ENCODE measurements at places on chromosomes 12 and 14.

DNA sequence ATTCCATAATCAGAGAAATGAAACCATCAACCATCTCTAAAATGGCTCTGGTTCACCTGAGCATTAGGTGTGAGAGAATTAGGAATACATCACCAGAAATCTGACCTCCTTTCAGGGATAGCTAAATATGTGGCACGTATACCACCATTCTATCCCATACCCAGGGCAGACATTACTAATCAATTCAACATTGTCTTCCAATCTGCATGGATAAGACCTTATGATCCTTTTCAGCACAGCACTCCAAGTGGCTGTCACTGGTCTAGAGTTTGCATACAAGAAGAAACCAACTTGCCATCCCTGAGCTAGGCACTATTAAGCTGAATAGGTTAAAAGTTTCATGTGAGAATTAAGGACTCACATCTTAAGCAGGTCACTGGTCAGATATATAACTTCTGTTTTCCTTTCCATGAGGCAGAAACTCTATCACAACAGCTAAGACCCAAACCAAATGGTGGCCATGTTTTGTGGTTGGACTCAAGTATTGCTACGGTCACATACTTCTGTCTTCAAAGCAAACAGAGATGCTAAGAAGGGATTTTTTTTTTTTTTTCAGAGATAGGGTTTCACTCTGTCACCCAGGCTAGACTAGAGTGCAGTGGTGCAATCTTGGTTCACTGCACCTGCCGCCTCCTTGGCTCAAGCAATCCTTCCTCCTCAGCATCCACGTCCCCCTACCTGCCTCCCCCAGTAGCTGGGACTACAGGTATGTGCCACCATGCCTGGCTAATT is 249.0 kb downstream of the DPF3 start:
- no peak for DNase-seq

DNA sequence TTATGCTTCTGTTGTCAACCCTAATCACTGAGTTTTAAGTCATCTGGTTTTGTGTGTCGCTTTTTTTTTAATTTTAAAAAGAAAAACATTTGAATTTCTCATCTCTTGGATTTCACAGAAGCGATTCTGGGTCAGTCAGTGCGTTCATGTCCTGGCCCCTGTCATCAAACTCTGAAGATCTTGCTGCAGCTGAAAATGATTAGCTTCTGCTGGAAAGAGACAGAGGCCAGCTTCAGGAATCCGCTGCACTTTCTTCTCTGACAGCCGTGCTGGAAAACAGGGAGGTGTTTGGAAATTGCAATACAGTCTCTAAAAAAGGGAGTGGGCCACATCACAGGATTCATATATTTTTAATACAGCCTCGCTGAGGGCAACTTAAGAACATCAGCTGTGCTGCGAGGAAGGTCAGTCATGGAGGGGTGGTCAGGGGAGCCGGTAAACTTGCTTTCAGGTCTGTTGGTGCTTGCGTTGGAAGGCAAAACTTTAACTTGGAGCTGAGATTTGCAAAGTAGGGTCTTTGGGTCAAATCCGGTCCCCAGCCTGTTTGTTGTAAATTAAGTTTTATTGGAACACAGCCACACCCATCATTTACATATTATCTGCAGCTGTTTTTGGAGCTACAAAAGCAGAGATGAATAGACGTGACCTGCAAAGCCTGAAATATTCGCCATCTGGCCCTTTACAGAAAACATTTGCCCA is 190.8 kb downstream of the AACS start:
- DNase-seq = no peak

- DNase-seq = no peak
These were observed 17.7 kb downstream of the IRAK4 start for GRCh38 chr12:43776498-43776897.

- no peak for DNase-seq
These were observed 1494.7 kb upstream of the TMEM132C start for GRCh38 chr12:126772171-126772864.

DNA sequence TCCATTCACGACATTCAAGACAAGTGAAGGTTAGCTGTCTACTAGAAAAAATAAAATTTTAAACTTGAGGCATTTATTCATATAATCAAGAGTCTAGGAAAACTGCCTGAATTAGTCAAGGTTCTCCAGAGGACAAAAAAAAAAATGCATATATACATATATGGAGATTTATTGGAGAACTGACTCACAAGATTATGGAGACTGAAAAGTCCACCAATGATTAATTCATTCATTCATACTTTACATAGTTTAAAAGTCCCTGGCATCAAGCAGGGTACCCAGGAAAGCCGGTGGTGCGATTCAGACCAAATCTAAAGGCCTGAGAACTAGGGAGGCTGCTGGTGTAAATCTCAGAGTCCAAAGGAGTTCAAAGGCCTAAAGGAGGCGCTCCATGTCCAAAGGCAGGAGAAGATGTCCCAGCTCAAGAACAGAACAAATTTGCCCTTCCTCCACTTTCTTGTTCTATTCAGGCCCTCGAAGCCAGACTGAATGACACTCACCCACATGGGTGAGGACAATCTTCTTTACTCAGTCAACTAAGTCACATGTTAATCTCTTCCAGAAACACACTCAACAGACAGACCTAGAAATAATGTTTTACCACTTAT is 64.3 kb downstream of the ANKS1B start:
- no peak for DNase-seq

DNA sequence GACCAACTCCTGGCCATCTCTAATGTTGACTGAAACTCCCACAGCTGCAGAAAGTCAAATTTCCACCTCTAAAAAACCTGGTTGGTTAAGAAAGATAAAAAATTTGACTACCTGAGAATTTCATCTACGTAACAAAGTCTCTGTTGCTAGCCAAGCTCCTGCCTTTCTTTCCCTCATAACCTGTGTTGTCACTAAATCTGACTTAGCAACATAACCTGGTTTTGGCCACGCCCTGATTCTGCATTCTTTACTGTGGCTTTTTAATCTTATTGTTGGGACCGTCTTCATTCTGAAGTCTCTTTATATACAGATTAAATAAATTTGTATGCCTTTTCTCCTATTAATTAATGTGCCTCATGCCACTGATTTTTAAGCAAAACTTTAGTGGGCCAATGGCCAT is 16.1 kb upstream of the CD69 start:
- DNase-seq = no peak

GRCh38 chr14:75849300-75849895 is 132.4 kb downstream of the TGFB3 start:
- no peak for DNase-seq

DNA sequence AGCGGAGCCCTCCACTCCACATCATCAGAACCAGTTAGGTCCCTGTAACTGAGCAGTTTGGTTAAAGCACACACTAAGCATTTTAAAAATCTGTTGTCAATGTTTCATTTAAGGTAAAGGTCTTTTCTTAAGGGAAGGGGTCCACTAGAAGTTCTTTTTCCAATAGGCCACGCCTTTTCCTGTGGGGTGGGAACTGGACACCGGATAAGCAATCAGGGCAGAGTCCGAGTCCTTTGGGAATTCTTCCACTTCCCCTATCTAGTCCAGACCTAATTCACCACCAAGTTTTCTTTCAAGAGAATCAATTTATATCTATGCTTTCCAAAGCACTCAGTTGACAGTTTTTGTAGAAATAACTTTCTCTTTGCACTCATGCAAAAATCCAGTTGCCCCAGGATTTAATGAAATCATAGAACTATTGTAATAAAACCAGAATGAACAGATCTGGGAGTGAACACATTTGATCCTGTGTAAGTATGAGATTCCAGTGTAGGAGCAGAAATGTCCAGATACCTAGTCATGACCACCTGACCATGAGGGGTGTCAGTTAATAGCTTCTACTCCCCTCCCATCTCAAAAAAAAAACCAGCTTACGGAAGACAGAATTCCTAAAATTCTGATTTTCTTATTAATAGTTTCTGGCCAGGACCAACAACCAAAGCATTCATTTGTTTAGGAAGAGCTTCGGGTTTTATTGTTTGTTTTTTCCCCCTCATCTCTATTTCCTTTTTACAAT is 11.7 kb downstream of the VPS37B start:
- DNase-seq = no peak

DNA sequence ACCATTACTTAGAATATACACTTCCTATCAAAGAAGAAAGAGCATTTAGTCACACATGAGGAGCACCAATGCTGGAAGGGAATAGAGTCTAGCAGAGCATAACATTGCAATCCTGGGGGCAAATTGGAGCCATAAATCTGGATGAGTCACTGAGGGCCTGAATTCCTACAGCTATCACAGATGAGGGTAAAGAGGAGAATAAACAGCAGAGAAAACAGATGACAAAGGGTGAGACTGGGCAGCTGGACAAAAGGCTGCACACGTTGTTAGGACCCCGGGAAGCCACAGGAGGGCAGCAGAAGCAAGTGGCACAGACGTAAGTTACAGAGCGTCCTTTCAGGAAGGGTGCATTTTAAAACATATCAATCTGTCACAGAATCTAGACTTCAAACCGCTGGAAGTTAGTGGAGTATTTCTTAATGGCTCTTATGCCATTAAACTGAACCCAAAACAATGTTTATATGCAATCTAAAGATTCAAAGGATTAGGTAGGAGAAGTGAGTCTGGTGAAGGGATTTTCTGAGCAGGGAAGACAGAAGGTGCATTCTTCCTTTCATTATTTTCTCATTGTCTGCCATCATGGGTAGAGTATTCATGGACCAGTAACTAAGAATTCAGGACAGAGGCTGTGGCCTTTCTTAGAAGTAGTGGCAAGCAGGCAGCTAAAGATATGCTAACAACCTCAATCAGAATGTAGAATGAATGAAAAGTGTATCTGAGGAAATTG is 159.8 kb upstream of the DAAM1 start:
- no peak for DNase-seq

DNA sequence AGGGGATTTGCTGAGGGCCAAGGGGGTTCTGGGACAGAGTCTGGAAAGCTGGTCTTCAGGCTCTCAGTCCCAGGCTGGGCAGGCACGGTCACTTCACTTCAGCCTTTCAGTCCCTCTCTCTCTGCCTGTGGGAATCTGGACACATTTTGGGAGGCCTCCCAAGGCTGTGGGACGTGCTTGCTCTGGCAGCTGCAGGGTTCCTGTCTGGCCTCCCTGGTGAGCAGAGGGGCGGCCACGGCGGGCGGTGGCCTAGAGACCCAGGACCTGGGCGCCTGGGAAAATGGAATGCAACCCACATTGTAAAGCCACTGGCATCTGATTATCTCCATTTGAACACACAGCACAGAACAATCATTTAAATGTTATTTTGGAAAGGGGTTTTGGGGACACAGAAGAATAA is 10.1 kb upstream of the ALDH2 start:
- DNase-seq = no peak

GRCh38 chr12:29051221-29051620 is 97.9 kb upstream of the FAR2 start:
- no peak for DNase-seq

- DNase-seq = no peak
These were observed 146.5 kb downstream of the KIF26A start for GRCh38 chr14:104284636-104285507.

DNA sequence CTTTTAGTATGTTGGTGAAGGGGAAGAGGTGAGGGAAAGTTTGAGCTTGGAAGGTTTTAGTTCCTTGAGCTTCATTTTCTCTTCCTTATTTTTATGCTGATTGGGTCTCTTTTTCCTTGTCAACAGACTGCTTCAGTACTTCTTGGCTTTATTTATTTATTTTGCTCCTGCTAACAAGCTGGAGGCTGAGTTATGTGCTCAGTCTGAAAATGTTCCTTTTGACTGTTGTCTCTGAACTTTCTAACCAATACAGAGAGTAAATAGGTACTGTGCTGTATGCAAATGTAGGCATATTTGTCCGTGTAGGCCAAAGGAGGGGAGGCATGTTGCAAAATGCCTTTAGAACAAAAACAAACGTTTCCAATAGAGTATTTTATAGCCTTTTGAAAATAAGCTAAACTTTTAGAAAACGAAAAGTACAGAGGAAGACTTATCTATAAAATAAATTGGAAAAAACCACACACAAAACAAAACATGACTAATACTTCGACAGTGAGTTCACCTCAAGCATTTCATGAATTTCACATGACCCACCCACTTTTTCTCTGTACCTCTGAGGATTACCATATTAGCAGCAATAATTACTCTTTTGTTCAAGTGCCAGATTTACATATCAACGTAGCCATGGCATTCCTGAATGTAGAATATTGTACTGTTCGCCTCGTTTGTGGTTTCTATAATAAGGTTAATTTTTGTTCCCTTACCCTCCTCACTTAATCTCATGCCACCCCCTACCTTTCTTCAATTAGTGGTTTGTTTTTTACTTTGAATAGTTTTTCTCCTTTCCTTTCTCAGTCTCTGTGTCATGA is 4.7 kb upstream of the CREBL2 start:
- DNase-seq = peak; percentile 62

DNA sequence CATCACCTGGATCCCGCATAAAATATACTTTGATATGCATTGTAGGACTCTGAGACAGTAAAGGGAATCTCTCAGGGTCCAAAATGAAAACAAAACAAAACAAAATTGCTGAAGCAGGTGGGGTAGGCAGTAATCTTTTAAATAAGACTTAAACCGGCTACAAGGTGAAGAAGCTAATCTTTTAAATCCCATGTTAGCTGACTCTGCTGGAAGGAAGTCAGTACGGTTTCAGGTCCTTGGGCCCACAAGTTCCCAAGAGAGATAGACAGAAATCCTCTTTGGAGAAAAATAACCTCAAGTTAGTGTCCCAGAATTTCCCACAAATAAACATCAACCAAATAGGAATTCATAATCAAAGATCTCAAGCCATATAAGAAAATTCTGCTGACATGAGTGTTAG is 5.0 kb upstream of the EPS8 start:
- no peak for DNase-seq

- DNase-seq = no peak
These were observed 71.4 kb downstream of the DENND5B start for GRCh38 chr12:31519511-31519910.

- DNase-seq = no peak
These were observed 8.1 kb upstream of the RABGGTA start for GRCh38 chr14:24279301-24280186.

GRCh38 chr12:2739832-2740641 is 54.7 kb upstream of the FKBP4 start:
- no peak for DNase-seq

DNA sequence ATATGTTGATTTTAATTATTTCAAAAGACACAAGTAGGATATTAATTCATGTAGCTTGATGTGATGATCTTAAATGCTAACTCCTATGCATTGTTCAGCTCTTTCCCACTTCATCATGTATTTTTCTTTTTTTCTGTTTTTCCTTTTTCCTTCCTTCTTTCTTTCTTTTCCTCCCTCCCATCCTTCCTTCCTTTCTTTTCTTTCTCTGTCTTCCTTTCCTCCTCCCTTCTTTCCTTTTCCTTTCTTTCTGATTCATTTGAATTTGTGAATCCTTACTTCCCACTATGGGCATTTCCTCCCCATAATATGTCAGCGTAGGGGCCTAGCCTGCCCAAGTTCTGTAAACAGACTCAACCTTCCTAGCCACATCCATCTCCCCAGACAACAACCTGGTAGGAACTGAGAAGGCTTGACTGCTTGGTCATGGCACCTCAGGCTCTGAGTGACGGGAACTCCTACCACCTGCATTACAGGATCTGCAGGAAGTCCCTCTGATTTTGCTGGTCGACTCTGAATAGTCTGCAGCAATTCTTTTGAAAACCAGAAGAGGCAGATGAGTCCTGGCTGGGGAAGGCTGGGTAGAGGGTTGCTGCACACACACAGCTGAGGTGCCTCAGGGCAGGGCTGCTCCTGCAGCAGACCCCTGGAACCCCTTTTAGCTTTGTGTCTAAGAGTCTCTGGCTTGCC is 33.4 kb upstream of the BHLHE41 start:
- DNase-seq = no peak
